ENCODE measurements at places on chromosomes 11 and 22.

GRCh38 chr11:69486056-69486772 is 4.8 kb downstream of the LINC01488 start:
- DNase-seq, result no peak

GRCh38 chr11:119306373-119306890 is 10.5 kb downstream of the MCAM start:
- DNase-seq, result no peak

- DNase-seq, result no peak
These were observed 8.2 kb upstream of the MICAL3 start for GRCh38 chr22:18032455-18033101.

DNA sequence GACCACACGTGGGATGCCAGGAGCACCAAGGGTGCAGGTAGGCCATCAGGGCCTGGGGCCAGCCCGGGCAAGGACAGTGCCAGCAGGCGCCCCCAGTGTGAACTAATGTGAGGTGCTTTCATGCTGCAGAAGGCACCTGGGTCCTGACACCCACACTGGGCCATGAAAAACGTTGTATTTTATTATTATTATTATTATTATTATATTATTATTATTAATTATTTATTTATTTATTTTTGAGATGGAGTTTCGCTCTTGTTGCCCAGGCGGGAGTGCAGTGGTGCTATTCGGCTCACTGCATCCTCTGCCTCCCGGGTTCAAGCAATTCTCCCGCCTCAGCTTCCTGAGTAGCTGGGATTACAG is 1267.3 kb downstream of the BRD1 start:
- no peak for DNase-seq

- DNase-seq, result no peak
These were observed 49.9 kb downstream of the KIAA1671 start for GRCh38 chr22:25002241-25002985.

DNA sequence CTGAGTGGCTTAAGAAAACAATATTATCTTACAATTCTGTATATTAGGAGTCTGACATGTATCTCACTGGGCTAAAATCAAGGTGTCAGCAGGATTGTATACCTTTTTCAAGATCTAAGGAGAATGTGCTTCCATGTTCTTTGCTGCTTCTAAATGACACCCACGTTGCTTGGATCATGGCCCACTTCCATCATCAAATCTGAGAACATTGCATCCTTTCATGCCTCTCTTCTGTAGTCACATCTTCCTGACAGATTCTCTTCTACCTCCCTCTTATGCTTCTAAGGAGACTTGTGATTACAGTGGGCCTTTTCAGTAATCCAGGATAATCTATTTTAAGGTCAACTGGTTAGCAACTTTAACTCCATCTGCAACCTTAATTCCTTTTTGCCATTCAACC is 499.4 kb downstream of the FAM181B start:
- DNase-seq, result no peak

DNA sequence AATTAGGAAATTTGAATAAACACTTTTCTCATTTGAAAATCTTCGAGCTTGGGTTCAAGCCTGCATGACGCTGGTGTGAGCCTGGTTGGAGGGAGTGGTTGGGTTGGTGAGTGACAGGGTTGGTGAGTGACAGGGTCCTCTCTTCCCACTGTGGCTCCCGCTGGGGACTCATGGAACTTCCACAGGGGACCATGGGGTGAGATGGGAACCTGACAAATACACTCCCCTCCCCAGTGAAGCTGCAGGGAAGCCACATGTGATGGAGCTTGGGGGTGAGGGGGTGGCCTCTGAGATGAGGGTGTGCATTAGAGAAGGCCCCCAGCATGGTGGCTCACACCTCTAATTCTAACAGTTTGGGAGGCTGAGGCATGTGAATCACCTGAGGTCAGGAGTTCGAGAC is 66.8 kb downstream of the RTL6 start:
- no peak for DNase-seq

GRCh38 chr22:50505276-50505775 is 2.2 kb downstream of the LMF2 start:
- no peak for DNase-seq

DNA sequence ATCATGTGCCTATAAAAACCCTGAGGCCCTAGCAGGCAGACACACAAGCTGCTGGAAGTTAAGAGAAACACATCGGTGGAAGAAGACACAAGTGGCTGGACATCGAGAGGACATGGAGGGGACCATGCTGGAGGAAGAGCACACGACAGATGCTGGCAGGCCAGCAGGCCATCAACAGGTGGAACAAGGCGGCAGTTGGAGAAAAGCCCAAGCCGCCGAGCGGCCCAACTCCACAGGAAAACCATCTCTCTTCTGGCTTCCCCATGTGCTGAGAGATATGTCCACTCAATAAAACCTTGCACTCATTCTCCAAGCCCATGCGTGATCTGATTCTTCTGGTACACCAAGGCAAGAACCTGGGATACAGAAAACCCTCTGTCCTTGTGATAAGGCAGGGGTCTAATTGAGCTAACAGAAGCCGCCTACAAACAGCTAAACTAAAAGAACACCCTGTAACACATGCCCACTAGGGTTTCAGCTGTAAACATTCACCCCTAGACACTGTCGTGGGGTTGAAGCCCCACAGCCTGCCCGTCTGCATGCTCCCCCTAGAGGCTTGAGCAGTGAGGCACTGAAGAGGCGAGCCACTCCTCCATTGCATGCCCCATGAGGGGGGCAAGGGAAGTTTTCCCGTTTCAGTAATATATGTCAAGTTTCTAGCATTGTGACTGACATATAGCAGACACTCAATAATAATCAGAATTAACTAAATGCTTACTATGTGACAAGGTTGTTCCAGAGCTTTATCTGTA is 39.0 kb upstream of the MMP20 start:
- no peak for DNase-seq

DNA sequence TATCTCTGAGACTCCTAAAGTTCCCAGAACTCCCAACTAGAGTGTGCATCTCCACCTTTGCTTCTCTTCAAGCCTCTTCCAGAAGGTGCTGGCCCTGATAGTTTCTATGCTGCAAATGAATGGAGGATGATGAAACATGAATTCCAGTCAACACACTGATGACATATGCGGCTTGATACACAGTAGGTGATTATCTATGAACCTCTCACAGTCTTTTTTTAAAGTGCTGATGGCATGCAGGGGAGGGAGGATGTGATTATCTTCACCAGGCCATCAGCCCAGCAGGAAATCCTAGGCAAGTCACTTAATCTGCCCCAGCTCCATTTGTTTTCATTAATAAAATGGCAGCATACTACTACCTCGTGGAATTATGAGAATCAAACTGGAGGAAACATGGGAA is 548.5 kb downstream of the SOX6 start:
- DNase-seq, result no peak

DNA sequence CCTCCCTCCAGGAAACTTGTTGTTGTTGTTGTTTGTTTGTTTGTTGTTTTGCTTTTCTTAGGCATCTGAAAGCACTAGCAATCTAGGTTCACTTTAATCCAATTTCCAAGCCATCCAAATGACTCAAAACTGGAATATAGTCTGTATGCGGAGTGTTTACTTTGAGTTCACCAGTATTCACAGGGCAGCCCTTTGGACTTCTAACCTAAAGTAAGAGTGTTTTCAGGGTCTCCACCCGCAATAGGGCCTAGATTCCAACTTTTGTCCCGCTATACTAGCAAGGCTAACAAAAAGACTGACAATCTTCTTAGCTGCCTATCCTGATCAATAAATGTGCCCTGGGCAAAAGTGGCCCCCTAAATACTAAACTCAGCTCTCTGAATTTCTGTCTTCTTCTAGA is 13.6 kb downstream of the PGM2L1 start:
- no peak for DNase-seq

GRCh38 chr22:27032091-27032761 is 374.8 kb downstream of the MIAT start:
- peak; percentile 3 for DNase-seq

- DNase-seq, result no peak
These were observed 89.7 kb upstream of the E2F8 start for GRCh38 chr11:19330416-19330815.

DNA sequence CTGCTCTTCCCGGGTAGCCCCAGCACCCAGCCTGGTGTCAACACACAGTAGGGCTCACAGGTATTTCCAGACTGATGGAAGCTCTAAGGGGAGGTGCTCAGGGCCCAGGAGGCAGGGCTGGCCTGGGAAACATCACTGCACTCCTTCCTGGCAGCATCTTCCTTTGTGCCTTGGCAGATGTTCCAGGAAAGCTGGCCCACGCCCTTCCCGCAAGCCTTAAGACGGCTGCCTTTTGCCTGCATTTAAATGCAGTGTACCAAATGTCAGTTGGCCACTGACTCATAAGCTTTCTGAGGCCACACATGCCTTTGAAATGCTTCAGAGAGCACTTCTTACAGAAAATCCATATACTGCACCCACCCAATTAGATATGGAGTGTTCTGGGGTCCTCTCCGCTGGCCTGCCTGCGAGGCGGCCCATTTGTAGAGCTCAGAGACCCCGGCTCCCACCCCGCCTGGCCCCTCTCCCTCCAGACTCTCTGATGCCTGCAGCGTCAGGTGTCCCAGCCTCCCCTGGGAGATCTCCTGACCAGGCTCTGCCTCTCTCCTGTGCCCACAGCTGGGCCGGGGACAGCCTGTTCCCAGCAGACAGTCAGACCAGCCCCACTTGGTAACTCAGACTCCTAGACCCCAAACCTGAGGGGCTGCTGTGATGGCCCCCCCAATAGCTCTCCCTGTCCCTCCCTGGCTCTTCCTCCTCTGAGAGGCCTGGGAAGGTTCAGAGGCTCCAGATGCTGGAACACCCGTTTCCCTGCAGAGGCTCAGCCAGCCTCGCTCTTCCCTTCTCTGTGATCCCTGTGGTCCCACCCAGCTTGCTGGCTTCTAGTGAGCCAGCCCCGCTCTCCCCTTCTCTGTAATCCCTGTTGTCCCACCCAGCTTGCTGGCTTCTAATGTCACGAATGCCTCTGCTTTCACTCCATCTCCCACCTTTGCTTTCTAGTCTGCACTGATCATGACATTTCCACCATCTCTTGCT is 47.6 kb upstream of the THY1 start:
- DNase-seq, result no peak

GRCh38 chr11:42205518-42205917 is 746.1 kb upstream of the LRRC4C start:
- DNase-seq, result no peak

GRCh38 chr11:35618497-35619115 is 346 bp downstream of the FJX1 start:
- DNase-seq, result no peak

- no peak for DNase-seq
These were observed 65.9 kb downstream of the PRR5L start for GRCh38 chr11:36361901-36362391.

DNA sequence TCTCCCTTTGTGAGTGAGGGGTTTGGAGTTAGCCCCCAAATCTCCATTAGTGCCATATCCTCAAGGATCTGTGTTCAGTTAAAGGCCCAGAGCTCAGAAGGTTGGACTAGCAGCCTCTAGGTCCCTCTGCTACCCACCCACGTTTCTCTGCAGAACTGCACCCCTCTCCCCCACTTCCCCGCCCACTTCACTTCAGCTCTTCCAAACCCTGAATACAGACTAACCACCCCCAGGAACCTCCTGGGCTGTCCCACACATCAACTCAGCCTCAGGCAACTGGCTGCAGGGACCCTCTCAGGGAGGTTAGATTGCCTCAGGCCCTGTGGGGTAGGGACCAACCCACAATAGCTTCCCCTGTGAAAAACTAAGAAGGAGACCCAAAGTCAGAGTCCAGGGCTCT is 840 bp downstream of the VPREB3 start:
- DNase-seq, result no peak

- DNase-seq, result no peak
These were observed 42.8 kb downstream of the GLYAT start for GRCh38 chr11:58688789-58689503.

DNA sequence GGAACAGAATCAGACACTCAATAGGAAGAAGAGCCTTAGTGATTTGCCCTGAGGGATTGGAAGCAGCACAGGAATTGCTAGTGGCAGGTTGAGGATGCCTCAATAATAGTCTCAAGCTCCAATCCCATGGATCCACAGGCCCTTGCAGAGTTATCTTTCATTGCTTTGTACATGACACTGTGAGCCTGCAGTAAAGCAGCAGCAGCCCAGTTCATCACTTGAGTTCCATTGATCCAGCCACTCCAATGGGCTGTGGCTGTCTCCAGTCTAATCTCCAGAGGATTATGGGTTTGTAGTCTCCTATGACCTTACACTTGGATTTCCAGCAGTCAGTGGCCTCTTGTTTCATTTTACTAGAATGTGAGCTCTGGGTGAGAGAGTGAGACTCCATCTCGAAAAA is 45.4 kb downstream of the AAMDC start:
- no peak for DNase-seq

GRCh38 chr22:20926243-20926642 is 9.0 kb downstream of the CRKL start:
- DNase-seq, result no peak

GRCh38 chr11:11220786-11221185 is 132.3 kb downstream of the CSNK2A3 start:
- DNase-seq, result no peak

- no peak for DNase-seq
These were observed 690.1 kb downstream of the METTL15 start for GRCh38 chr11:28798286-28798685.
